ENCODE measurements at places on chromosomes 5 and 9.

DNA sequence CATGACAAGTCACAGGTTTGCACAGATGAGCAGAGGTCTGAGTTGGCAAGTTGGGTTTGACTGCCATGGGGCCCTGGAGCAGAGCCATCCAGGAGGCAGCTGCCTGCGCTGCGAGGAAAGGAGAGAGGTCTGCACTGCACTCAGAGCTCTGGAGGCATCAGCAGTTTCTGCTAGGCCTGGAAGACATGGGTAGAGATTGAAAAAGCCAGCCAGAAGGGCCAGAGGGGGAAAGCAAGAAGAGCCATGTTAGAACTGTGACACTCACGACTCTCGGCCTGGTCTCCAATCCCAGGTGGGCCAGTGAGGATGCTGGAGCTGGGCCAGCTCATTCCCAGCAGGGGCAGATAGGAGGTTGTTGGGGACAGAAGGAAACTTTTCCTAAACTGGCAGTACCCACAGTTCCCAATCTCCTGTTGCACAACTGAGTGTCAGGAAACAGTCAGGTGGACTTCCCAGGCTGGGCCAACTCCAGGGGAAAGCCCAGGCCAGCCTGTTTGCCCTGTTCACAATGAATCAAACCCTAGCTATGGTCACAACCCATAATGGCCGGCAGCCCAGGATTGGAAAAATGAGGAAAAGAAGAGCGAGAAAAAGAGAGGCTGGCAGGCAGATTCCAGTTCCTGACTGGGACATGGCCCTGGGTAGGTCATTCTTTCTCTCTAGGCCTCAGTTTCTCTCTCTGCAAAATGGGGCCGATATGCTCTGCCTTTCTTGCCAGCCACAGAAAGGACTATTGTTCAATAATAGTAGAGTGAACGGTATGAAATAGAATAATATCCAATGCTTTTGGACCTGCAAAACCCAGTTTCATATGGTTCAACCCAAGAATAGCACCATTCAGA, 7.8 kb upstream of the ORM1 start:
- DNase-seq, result no peak

DNA sequence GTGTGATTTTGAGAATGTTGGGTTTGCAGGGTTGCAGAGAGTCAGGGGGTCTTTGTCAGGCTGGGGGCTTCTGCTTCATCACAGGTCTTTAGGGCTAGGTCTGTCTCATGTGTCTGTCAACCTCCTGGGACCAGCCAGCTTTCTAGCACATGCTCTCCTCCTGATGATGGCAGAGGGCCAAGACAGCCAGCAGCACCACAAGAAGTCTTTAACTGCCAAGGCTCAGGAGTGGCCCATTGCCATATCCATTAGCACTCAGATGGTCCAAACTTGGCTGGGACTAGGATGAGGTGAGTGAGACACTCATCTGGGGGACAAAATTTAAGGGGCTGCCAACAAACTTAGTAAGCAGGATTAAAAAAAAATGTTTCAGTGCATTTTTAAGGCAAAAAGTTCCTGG, 384.2 kb upstream of the CDH10 start:
- DNase-seq, result peak; percentile 35

DNA sequence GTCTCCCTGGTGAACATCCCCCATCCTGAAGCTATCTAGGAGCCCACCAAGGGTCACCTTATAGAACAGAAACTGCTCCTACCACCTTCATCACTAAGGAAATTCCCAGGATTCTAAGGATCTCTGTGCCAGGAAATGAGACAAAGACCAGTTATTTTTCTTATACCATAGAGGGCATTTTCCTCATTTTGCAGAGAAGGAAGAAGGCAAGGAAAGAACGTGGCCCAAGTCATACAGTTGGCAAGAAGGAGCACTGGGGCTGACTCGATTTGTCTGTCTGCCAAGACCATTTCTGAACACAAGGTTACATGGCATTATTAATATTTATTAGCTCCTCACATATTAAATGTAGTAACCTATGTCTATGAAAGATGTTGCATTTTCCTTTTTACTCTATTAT, 49.6 kb upstream of the TNFSF15 start:
- no peak for DNase-seq

DNA sequence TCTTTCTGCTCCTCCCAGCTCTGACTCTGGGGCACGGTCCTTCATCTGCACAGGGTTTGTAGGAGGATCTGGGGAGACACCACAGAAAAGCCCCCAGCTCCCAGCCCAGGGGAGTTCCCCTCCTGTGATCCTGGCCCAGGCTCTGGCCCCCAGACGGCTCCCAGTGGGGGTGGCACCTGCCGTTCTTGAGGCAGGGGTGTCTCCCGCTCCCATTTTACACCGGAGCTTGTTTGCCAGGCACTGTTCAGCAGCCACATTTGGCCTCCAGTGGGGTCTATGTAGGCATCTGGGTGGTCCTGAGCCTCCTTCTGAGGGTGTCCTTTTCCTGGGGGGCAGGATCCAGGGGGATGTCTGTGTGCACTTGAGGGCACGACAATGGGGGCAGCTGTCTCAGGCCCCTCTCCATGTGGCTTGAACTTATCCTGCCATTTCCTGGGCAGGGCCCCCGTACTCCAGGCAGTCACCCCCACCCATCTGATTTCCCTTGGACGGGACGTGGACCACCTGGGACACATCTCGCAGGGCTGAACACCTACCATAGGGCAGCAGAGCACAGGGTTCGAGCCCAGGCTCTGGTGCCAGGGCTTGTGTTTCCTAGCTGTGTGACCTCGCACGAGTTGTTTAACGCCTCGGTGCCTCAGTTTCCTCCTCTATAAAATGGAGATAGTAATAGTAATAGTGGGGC, 275.0 kb upstream of the MVB12B start:
- no peak for DNase-seq

- no peak for DNase-seq
Observed at GRCh38 chr5:10109299-10109698, 140.4 kb downstream of the ATPSCKMT start.

- DNase-seq, result no peak
Observed at GRCh38 chr9:84667571-84668195, 1.8 kb upstream of the NTRK2 start.

DNA sequence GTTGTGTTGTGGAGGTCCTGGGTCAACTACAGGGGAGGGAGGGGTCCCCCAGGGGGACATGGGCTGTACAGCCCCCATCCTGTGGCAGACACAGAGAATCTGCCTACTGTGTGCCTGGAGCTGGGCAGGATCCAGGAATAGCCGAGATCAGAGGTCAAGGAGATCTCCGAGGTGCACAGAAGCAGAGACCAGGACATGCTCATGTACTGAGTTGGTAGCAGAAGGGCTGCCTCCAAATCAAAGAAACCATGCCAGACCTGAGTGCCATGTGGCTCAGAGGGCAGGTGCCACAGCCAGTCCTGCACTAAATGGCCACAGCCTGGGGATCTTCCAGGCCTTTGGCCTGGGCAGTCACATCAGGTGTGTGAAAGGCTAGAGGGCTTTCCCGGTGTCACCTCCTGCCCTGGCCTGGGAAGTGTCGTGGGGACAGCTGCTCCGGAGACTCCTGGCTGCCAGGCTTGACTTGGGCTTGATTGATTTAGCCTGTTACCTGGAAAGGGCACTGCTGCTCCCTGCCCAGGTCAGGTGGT, 27.8 kb downstream of the GSN start:
- DNase-seq, result no peak

- DNase-seq, result no peak
Observed at GRCh38 chr9:129240581-129241211, 62.6 kb upstream of the IER5L start.

GRCh38 chr5:113123618-113124017, 147.0 kb downstream of the DCP2 start:
- DNase-seq, result no peak

All from substantia nigra (tissue), 51 donors.